ENCODE measurements at places on chromosomes 12 and 14. TPM values are rescaled to one million over a fixed set of nuclear protein-coding genes. Genes with fewer than 3 reads are reported as not detected.

IKZF4 gene
- 10.4 TPM for total RNA-seq

LRIG3 gene
- 34.8 TPM for total RNA-seq

PLEKHD1 gene
- total RNA-seq, result not detected

JDP2 gene
- 205 TPM for total RNA-seq
